Right renal pelvis (tissue), 4 donors: ENCODE measurements at places on chromosomes 3 and 15. TPM values are rescaled to one million over a fixed set of nuclear protein-coding genes. Genes with fewer than 3 reads are reported as not detected.

GABRB3 gene
- polyA plus RNA-seq: 7.2 TPM

DNA sequence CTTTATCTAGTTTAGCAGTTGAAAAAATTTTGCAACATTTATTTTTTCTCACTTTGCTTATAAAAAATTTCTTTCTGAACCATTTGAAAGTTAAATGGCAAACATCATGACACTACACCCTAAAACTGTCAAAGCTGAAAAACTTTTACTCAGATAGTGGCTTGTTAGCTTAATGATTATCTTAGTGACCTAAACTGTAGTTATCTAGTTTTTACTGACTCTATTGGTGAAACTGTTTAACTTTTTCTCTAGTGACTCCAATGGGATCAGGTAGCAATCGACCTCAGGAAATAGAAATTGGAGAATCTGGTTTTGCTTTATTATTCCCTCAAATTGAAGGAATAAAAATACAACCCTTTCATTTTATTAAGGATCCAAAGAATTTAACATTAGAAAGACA is 13.3 kb downstream of the FBXO22 start:
- DNase-seq: no peak

DNA sequence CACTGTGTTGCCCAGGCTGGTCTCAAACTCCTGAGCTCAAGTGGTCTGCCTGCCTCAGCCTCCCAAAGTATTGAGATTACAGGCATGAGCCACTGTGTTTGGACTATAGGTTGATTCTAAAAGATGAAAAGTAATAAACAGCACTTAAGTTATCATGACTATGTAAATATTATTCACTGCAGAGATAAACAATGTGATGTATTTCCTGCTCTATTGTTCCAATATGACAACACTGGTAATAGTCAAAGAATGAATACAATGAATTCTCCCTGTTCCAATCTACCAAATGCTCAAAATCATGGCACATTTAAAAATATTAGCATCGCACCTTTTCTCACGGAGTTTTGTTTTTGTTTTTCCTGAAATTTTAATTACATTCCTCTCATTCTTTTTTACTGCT is 36.8 kb upstream of the TBL1XR1 start:
- no peak for DNase-seq

DNA sequence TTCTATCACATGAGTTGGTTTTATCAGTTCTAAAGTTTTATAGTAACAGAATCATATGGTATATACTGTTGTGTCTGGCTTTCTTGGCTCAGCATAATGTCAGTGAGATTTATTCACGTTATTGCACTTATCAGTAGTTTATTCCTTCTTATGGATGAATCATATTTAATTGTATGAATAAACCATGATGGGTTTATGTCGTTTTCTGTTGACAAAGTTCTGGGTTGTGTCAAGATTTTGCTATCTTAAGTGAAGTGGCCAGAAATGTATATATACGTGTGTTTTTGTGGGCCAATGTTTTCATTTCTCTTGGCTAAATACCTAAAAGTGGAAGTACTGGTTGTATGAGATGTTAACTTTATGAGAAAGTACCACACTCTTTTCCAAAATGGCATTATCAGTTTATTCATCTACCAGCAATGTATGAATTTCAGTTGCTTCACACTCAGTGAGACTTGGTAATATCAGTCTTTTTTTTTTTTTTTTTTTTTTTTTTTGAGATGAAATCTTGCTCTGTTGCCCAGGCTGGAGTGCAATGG is 112.4 kb upstream of the DCBLD2 start:
- no peak for DNase-seq

MRAS gene
- 32.1 TPM for polyA plus RNA-seq

CNTN3 gene
- 9.1 TPM for polyA plus RNA-seq

- DNase-seq: no peak
Measured at GRCh38 chr3:67362686-67363085, 291.7 kb downstream of the SUCLG2 start.

GRCh38 chr3:190345027-190345821 is 23.0 kb upstream of the CLDN1 start:
- DNase-seq: no peak

- DNase-seq: no peak
Measured at GRCh38 chr3:177860184-177860583, 662.9 kb upstream of the TBL1XR1 start.

NAALADL2 gene
- polyA plus RNA-seq: 25.9 TPM

- no peak for DNase-seq
Measured at GRCh38 chr15:66860844-66861243, 158.8 kb downstream of the SMAD6 start.

WDR49 gene
- polyA plus RNA-seq: 3.0 TPM

DNA sequence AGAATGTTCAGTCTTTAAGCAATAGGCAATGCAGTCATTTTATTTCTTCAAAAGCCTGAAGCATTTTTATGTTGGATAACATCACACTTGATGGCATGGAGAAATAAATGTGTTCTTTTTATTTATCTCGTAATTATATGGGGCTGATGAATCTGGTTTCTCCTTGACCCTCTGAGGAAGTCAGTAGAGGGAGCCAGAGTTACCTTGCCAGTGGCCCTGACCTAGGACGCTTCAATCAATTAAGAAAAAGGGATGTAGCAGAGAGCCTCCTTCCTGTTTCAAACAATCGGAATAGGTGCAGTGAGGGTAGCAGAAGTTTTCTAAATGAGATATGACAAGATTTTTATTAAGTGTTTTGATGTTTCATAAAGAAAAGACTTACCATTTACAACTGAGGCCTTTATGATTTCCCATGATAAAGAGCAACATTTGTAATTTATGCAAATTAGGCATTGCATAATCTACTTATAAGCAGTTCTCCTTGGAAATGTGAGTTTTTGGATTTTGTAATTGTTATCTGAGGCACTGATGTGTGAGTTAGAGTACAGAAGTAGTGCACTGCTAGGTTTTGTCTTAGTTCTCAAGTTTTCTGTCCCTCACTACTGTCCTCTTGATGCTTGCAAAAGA is 129.1 kb downstream of the RAP2B start:
- no peak for DNase-seq

GRCh38 chr3:122299872-122300460 is 25.1 kb upstream of the CSTA start:
- DNase-seq: no peak

GRCh38 chr3:186162221-186162620 is 53.3 kb upstream of the ETV5 start:
- no peak for DNase-seq
